Stimulated activated CD4-positive, alpha-beta T cell treated with anti-CD3 and anti-CD28 coated beads, Interleukin-4, amount 100 ng/mL, for 24 hours (primary cell): ENCODE measurements at places on chromosomes 7 and 10.

DNA sequence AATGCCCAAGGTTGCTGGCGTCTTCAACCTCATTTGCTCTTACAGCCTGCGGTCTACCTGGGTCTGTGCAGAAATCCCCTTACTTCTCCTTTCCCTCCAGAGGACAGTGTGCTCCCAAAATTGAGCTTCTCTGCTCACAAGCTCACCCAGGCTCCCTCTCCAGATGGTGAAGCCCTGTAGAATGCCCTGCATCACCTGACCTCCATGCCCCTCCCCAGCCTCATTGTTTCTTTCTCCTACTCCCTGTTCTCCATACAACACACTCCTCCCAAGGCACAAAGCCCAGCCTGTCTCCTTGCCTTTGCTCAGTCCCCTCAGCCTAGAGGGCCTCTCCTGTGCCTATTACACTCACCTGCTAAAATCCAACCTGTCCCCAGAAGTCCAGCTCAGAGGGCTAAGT lies 3.5 kb downstream of the CRHR2 start:
- no peak for DNase-seq

DNA sequence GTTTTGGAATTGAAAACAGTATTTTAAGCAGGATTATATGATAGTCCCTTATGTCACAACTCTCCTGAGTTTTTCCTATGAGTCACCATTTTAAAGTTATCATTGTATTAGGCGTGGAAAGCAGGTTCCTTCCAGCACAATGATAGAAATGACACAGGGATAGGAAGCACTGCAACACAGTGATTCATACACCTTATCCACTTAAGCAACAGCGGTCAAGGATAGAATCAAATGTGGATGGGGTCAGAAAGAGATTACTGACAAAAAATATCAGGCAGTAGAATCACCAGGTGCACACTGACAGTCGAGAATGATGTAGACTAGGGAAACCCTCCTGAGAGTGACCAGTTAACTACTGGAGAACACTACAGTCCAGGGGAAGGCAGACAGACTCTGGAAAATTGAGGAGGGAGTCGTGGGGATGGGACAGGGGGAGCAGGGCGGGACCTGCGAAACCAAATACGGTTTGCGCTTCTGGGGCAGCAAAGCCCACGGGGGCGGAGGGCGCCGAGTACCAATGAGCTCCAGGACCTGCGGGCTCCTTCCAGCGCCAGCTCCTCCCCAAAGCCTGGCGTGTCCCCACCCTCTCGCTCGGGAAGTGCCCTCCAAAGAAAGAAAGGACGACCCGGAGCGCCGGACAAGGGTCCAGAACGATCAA lies 479 bp downstream of the PNPLA8 start:
- DNase-seq: no peak

- no peak for DNase-seq
Observed at GRCh38 chr10:6322805-6323204, 120.1 kb downstream of the PFKFB3 start.

- DNase-seq: no peak
Observed at GRCh38 chr7:105139381-105139780, 125.4 kb downstream of the KMT2E start.

GRCh38 chr10:118042336-118042735 lies 4.4 kb downstream of the RAB11FIP2 start:
- no peak for DNase-seq
